Retinal pigment epithelial cell (primary cell): ENCODE measurements at places on chromosomes 2 and 18.

GRCh38 chr2:230719340-230719739, 6.7 kb downstream of the CAB39 start:
- no peak for DNase-seq

DNA sequence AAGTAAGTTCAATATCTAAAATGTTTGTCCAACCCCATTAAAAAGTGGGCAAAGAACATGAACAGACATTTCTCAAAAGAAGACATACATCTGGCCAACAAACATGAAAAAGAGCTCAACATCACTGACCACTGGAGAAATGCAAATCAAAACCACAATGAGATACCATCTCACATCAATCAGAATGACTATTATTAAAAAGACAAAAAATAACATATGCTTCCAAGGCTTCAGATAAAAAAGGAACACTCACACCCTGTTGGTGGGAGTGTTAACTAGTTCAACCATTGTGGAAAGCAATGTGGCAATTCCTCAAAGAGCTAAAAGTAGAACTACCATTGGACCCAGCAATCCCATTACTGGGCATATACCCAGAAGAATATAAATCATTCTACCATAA, 931.1 kb downstream of the LRP1B start:
- DNase-seq, result no peak

DNA sequence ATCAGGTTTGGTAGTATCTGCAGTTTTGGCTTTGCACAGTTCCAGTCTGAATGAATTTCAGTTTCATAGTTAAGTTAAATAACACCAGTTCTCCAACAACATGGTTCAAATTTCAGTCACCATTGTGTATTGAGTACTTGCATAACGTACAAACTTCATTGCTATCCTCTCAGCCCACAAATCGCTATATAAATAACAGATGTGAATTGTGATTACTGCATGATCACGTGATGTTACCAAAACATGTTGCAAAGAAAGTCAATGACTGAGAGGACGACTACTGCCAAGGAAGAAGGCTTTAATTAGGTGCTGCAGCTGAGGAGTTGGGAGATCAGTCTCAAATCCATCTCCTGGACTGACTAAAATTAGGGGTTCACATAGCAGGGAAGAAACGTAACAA, 48.2 kb downstream of the COL4A4 start:
- DNase-seq, result no peak

DNA sequence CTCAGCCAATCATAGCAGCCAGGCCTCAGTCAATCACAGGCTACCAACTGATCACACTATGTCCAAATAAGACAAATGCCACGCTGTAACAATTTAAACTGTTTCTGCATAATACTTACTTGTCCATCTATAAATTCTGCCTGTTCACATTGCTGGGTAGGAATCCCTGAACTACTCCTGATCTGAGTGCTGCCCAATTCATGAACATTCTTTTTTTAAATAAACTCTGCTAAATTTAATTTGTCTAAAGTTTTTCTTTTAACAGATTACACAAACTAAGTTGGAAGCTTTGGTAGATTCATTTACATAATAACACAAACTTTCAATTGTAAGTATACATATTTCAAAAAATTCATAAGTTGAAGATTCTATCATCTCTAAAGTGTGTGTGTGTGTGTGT, 583.0 kb downstream of the ERBB4 start:
- DNase-seq, result no peak

DNA sequence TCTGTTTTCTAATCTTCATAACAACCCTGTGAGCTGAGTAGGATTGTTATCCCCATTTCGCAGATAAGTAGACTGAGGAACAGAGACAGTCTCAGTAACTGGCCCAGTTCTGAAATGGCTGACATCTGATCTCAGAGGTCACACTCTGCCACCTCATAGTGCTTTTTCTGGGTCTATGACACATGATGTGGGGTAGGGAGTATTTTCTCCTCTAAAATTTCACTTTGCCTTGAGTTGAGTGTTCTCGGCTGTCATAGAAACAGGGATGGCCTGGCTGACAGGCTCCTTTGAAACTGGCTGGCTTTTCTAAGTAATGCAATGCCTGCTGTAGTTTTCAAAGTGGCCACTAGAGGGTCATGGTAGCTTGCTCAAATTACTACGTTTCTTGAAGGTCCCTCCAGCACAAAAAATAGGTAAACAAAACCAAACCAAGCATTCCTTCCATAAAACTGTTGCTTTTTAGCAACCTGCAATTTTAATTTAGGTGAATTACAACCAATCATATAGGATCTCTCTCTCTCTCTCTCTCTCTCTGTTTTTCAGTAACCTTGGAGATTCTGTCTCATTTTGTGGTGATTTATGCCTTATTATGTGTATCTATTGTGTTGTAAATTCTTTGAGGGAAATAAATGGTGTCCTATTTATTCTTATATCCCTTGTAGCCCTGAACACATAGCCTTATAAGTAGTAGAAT, 84.2 kb upstream of the TTN start:
- peak; percentile 22 for DNase-seq
